ENCODE measurements at places on chromosomes 12 and 14. TPM values are rescaled to one million over a fixed set of nuclear protein-coding genes. Genes with fewer than 3 reads are reported as not detected.

Gene HOTAIR
- not detected for total RNA-seq

Gene FRS2
- 12.2 TPM for total RNA-seq

Gene TCHP
- 36.8 TPM for total RNA-seq

Gene KSR2
- total RNA-seq: 0.05 TPM

Gene RBP5
- 0.84 TPM for total RNA-seq

Gene ETFBKMT
- total RNA-seq: 1.0 TPM

Gene ARPC3
- 422 TPM for total RNA-seq

Gene FAIM2
- total RNA-seq: 0.18 TPM

Gene VASH1
- total RNA-seq: 5.8 TPM

Gene PRR13
- total RNA-seq: 197 TPM

Gene SLC5A8
- not detected for total RNA-seq

Gene KLRK1
- 0.43 TPM for total RNA-seq

Gene GLIPR1L1
- not detected for total RNA-seq

Gene PLCZ1
- total RNA-seq: not detected

Gene GALNT9
- total RNA-seq: not detected

Gene RBMS2
- total RNA-seq: 6.4 TPM

Gene TMEM121
- total RNA-seq: 4.1 TPM

Gene LRRC10
- total RNA-seq: not detected

Gene C12orf50
- total RNA-seq: 0.09 TPM

Gene TSPAN19
- not detected for total RNA-seq

Gene GLT8D2
- total RNA-seq: 0.16 TPM

Gene COCH
- 0.80 TPM for total RNA-seq

Gene NKX2-1
- not detected for total RNA-seq

Gene CPNE8
- 4.1 TPM for total RNA-seq

Gene BICDL1
- total RNA-seq: 42.4 TPM

Gene KICS2
- 10.6 TPM for total RNA-seq

Gene ITFG2
- total RNA-seq: 54.4 TPM

Gene CCDC177
- not detected for total RNA-seq

Gene AKAP3
- 0.93 TPM for total RNA-seq

Gene KERA
- not detected for total RNA-seq

Gene C2CD5
- 49.2 TPM for total RNA-seq

Gene RFLNA
- not detected for total RNA-seq

Gene ABCD2
- 19.3 TPM for total RNA-seq

Gene TMEM179
- total RNA-seq: 0.30 TPM

Gene ITGA5
- total RNA-seq: 80.3 TPM

Gene VWF
- 0.02 TPM for total RNA-seq
